ENCODE measurements at places on chromosomes 2 and 18. TPM values are rescaled to one million over a fixed set of nuclear protein-coding genes. Genes with fewer than 3 reads are reported as not detected.

GRCh38 chr2:4597400-4597799 lies 894.0 kb downstream of the DCDC2C start:
- no peak overlapping the region for H3K4me3 ChIP-seq
- DNase-seq = no peak
- no peak overlapping the region for H3K27ac ChIP-seq
- no peaks in the 10 kb centered on the region for H3K4me1 ChIP-seq

- H3K4me1 ChIP-seq = no peaks in the 10 kb centered on the region
- no peaks in the 10 kb centered on the region for H3K27me3 ChIP-seq
- no peak overlapping the region for H3K4me3 ChIP-seq
- H3K36me3 ChIP-seq = peaks cover 4% of the 10 kb centered on the region
- no peak overlapping the region for H3K27ac ChIP-seq
These were observed 34.0 kb upstream of the PLA2R1 start for GRCh38 chr2:160096409-160096808.

Gene PRKAG3
- total RNA-seq = not detected

- no peak overlapping the region for H3K4me3 ChIP-seq
- DNase-seq = no peak
- peak overlapping the region; percentile 65 for H3K27ac ChIP-seq
- no peaks in the 10 kb centered on the region for H3K4me1 ChIP-seq
- no peaks in the 10 kb centered on the region for H3K27me3 ChIP-seq
These were observed 183.0 kb downstream of the TCF4 start for GRCh38 chr18:55404832-55405465.

GRCh38 chr2:75666911-75667310 lies 20.3 kb downstream of the MRPL19 start:
- no peaks in the 10 kb centered on the region for H3K36me3 ChIP-seq
- DNase-seq = no peak
- H3K4me3 ChIP-seq = no peak overlapping the region
- no peak overlapping the region for H3K27ac ChIP-seq
- no peaks in the 10 kb centered on the region for H3K27me3 ChIP-seq

GRCh38 chr18:21897811-21898210 lies 157.2 kb downstream of the MIB1 start:
- no peak overlapping the region for H3K4me3 ChIP-seq
- DNase-seq = no peak
- H3K27ac ChIP-seq = no peak overlapping the region
- no peaks in the 10 kb centered on the region for H3K36me3 ChIP-seq
- no peaks in the 10 kb centered on the region for H3K4me1 ChIP-seq
- no peaks in the 10 kb centered on the region for H3K27me3 ChIP-seq

DNA sequence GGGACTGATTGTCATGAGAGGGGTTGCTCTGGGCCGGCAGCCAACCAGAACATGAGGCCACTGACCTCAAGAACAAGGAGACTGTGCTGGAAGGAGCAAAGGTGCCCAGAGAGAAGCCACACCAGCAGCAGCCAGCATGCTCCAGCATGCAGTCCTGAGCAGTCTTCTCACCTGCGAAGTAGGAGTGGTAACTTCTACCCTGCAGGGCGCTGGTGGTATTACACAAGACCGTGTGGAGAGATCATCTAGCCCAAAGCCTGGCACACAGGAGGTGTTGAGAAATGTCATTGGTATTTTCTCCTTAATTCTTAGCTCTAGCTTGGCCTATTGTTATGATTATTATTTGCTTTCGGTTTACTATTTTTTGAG lies 132.7 kb downstream of the TSN start:
- H3K4me1 ChIP-seq = no peaks in the 10 kb centered on the region
- no peaks in the 10 kb centered on the region for H3K27me3 ChIP-seq
- H3K4me3 ChIP-seq = no peak overlapping the region
- no peaks in the 10 kb centered on the region for H3K36me3 ChIP-seq

Gene C2orf81
- total RNA-seq = 0.64 TPM

Gene CDH20
- 1.2 TPM for total RNA-seq

DNA sequence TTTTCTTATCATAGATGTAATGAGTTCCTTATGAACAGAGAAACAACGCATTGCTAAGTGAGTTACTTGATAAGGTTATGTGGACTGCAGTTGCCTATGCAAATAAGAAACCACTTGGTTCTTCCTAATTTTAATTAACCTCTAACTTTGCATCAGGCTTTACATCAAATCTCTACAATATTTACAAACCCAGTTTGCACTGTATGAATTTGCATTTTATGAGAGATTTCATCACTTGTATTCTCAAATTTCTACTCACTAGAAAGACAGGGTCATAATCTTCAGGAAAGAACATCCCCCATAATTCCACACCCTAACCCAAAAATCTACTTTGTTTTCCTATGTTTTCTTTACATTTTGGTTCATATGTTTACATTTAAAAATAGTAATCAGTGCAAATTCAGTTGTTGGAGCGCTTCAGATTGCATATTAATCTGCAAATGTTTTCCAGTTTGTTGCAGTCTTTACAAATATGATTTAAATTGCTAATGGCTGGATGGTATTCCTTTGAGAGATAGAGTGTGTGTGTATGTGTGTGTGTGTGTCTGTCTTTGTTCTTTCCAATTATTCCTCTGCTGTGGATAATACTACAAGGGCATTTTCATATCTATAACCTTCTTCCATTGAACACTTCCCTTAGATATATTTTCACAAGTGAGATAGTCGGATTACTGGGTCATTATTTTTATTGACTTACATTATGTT lies 106.1 kb downstream of the COL4A4 start:
- H3K27ac ChIP-seq = no peak overlapping the region
- DNase-seq = no peak
- H3K4me1 ChIP-seq = no peaks in the 10 kb centered on the region
- no peaks in the 10 kb centered on the region for H3K27me3 ChIP-seq

Gene ATP6V1B1
- total RNA-seq = 4.6 TPM

Gene HOXD10
- not detected for total RNA-seq

DNA sequence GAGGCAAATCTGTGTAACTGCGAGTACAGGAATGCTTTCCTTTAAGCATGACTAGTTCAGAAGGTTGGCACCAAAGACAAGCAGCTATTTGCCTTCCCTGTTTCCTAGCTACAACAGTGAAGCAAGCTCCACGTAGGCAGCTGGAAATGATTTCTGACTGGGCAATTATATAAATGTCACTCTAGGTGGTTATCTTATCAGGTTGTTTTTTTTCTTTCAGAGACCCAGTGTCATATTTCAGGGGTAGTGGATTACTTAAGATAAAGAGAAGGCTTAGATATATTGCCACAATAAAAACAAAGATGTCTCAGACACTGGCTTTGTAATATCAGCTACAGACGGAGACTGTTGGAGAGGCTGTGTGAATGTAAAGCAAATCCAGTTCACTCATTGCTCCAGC lies 748.9 kb upstream of the NXPH2 start:
- no peaks in the 10 kb centered on the region for H3K36me3 ChIP-seq
- H3K4me3 ChIP-seq = no peak overlapping the region
- no peak overlapping the region for H3K27ac ChIP-seq

DNA sequence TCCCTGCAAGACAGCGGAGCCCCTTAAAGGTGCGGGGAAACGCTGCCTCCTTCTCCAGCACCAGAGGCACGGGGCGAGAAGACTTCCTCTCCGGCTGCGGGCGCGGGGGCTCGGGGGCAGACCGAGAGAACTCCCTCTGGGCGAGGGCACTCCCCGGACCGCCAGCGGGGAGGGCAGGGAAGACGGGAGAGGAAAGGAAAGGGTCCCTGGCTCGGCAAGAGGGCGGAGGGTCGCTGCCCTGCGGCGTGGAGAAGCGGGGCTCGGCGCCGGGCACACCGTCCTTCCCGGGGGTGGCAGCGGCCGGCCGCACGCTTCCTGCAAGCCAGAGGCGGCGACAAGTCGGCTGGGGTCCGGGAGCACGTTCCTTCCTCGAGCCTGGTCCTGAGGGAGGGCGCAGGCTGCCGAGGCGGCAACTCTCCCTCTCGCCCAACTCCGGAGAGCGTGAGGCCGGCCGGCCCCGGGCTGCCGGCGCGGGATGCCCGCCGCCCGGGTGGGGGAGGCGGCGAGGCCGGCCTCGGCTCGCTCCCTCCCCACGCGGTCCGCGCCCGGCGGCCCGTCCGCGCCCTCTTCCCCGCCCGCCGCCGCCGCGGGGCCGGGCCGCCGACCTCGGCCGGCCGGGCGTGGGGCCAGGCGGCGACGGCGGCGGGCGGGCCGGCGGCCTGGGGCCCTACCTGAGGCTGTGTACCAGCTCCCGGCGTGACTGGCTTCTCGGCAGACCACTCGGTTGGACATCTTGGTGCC lies 1.1 kb downstream of the MEMO1 start:
- no peaks in the 10 kb centered on the region for H3K4me1 ChIP-seq
- H3K36me3 ChIP-seq = no peaks in the 10 kb centered on the region
- peak overlapping the region; percentile 82 for H3K4me3 ChIP-seq

DNA sequence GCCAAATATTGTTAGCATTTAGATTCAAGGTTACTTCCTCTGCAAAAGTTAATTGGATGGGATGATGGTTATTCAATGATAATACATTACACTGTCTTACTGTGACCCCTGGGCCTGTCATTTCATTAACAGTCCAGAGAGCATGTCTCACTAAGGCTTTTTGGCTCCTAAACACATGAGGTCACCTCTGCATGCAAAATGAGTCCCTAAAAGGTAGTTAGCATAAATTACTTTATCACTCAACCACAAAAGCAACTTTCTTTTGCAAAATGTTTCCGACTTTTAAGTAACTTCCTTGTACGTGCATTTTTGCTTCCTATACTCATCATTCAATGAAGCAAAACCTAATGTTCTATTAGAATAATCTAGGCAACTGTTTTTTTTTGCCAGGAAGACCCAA lies 16.8 kb upstream of the AGFG1 start:
- H3K27ac ChIP-seq = no peak overlapping the region
- H3K27me3 ChIP-seq = no peaks in the 10 kb centered on the region
- no peak for DNase-seq
- no peaks in the 10 kb centered on the region for H3K36me3 ChIP-seq
- H3K4me1 ChIP-seq = no peaks in the 10 kb centered on the region

Gene PAX8
- 1.0 TPM for total RNA-seq

DNA sequence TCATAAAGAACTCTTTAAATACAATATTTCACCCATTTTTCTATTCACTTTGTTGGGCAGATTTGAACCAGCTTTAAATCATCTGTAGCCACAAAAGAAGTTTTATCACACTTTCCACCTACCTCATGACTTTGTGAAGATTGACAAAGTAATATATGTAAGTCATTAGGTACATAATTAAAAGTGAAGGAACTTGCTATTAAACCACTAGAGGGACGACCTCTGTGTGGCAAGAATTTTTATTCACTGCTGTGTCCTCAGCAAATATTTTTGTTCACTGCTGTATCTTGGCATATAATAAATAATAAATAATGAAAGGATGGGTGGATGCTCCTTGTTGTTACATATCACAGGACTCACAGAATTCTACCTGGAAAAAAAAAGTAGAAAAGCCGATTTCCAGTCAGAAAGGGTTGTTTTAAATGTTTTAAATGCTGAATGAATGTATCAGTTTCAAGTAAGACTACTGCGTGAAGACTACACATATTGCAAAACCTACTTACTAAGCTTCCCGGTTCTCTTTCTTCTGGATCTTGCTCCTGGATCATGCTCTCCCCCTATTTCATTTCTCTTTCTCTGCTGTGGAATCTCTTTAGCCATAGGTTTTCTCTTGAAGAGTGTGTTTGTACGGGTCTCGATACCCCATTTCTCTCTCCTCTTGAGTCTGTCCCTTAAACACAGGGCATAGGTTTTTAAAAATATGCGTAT lies 44.8 kb downstream of the KCMF1 start:
- no peak for DNase-seq
- H3K27ac ChIP-seq = peak overlapping the region; percentile 17
- H3K27me3 ChIP-seq = no peaks in the 10 kb centered on the region
- H3K4me3 ChIP-seq = no peak overlapping the region
- no peaks in the 10 kb centered on the region for H3K36me3 ChIP-seq

- peaks cover 6% of the 10 kb centered on the region for H3K4me1 ChIP-seq
- H3K36me3 ChIP-seq = no peaks in the 10 kb centered on the region
- no peak for DNase-seq
- H3K4me3 ChIP-seq = no peak overlapping the region
- peak overlapping the region; percentile 83 for H3K27ac ChIP-seq
These were observed 76.5 kb upstream of the DSG1 start for GRCh38 chr18:31241425-31241824.

- DNase-seq = no peak
- no peaks in the 10 kb centered on the region for H3K27me3 ChIP-seq
- H3K4me1 ChIP-seq = no peaks in the 10 kb centered on the region
- no peak overlapping the region for H3K27ac ChIP-seq
These were observed 225.0 kb downstream of the CYP26B1 start for GRCh38 chr2:71922499-71923142.

DNA sequence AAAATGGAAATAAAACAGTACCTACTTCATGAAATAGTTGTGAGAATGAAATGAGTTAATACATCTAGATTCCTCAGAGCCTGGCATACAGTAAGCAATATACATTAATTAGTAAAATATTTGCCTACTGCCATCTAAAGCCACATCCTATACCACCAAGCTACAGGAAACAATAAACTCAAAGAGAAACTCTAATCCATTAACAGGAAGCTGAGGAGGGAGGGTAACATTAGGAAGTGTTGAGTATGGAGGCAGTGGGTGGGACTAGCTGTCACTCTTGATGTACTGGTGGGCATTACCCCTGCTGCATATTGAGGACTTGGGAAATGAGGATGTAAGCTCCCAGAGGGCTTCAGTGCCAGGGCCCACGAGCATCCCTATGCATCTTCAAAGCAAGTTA lies 396.5 kb downstream of the TNS1 start:
- no peaks in the 10 kb centered on the region for H3K36me3 ChIP-seq
- DNase-seq = no peak
- H3K27ac ChIP-seq = no peak overlapping the region
- no peaks in the 10 kb centered on the region for H3K27me3 ChIP-seq
- no peaks in the 10 kb centered on the region for H3K4me1 ChIP-seq

- DNase-seq = no peak
- no peaks in the 10 kb centered on the region for H3K36me3 ChIP-seq
- H3K27ac ChIP-seq = no peak overlapping the region
- H3K27me3 ChIP-seq = no peaks in the 10 kb centered on the region
- H3K4me3 ChIP-seq = no peak overlapping the region
These were observed 119.1 kb downstream of the PTGR3 start for GRCh38 chr18:75089748-75090327.

DNA sequence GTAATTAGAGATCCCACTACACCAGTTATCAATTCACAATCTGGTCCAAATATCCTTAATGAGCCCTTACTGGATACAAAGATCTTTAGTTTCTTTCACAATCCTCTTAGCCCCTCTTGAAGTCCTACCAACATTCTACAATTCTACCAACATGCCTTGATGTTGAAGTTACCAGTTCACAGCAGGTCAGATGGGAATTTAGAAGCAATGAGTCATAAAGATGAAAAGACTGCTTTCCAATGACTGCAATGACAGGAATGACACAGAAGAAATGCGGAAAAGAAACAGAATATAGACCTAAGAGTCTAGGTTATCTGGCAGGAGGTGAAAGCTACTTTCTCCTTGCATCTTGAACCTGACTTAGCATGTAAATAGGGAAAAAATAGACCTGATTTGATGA lies 24.5 kb downstream of the RTTN start:
- no peaks in the 10 kb centered on the region for H3K36me3 ChIP-seq
- no peak overlapping the region for H3K27ac ChIP-seq
- DNase-seq = no peak
- H3K4me1 ChIP-seq = no peaks in the 10 kb centered on the region
- H3K27me3 ChIP-seq = no peaks in the 10 kb centered on the region
- H3K4me3 ChIP-seq = no peak overlapping the region

Measured in breast epithelium (tissue), 4 donors.